CD4-positive, alpha-beta T cell treated with Interleukin-4 for 4 hours (primary cell): ENCODE measurements at places on chromosomes 4 and X.

DNA sequence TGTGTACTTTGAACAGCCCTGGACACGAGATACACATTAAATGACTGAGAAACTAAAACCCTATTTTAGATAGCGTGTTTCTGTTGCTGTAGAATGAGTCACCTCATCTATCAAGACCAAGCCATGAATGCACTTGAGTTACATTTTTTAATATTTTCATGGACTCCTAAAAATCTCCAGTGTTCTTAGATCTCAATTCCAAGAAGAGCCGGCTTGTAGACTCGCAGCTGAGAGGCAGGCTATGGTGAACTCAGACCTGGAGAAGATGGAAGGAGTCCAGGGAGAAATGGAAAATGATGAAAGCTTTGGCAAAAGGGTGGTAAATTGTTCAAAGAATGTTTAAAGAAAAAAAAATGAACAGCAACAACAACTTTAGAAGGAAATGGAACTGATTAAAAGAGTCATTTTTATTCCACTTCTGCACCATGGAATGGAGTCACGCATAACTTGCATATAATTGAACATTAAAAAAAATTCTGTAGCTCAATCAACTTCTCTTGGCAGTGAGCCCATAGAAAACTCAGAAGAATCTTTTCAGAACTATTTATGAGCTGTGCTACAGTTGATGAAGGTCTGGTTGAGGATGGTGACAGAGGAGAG lies 129.8 kb downstream of the MXRA5 start:
- no peak for DNase-seq

DNA sequence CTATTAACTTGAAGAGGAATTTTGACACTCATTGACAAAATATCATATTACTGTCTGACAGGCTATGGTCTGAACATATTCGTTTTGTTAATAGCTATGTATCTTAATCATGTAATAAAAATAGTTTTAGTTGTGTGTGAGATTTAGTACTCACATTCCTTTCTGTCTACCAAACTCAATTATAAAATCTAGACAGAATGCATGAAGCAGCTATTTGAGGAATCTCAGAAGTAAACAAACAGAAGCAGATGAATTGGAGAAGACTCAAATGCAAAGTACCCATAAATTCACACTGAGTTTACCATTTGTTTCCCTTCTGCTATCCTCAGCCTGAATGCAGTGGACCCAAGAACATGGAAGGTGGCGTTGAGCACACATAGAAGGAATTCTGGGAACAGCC lies 841.6 kb upstream of the AADAT start:
- no peak for DNase-seq

GRCh38 chrX:104098151-104098808 lies 14.0 kb upstream of the ZCCHC18 start:
- peak; percentile 64 for DNase-seq

GRCh38 chrX:71147496-71148277 lies 3.0 kb downstream of the NLGN3 start:
- no peak for DNase-seq

GRCh38 chrX:126394681-126395080 lies 157.9 kb downstream of the DCAF12L1 start:
- DNase-seq, result no peak

- no peak for DNase-seq
Observed at GRCh38 chr4:134544303-134544770, 342.7 kb upstream of the PABPC4L start.

DNA sequence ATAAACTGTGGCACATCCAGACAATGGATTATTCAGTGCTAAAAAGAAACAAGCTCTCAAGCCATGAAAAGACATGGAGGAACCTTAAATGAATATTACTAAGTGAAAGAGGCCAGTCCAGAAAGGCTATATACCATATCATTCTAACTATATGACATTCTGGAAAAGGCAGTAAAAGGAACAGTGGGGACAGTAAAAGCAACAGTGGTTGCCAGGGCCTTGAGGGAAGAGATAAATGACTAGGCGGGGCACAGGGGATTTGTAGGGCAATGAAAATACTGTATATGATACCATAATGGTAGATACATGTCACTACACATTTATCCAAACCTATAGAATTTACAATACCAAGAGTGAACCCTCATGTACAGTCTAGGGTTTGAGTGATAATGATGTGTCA lies 115.3 kb downstream of the ATP8A1 start:
- DNase-seq, result no peak

GRCh38 chr4:181650033-181650825 lies 593.0 kb upstream of the TENM3 start:
- no peak for DNase-seq

- DNase-seq, result no peak
Observed at GRCh38 chr4:87499403-87500091, 29.6 kb downstream of the SPARCL1 start.

DNA sequence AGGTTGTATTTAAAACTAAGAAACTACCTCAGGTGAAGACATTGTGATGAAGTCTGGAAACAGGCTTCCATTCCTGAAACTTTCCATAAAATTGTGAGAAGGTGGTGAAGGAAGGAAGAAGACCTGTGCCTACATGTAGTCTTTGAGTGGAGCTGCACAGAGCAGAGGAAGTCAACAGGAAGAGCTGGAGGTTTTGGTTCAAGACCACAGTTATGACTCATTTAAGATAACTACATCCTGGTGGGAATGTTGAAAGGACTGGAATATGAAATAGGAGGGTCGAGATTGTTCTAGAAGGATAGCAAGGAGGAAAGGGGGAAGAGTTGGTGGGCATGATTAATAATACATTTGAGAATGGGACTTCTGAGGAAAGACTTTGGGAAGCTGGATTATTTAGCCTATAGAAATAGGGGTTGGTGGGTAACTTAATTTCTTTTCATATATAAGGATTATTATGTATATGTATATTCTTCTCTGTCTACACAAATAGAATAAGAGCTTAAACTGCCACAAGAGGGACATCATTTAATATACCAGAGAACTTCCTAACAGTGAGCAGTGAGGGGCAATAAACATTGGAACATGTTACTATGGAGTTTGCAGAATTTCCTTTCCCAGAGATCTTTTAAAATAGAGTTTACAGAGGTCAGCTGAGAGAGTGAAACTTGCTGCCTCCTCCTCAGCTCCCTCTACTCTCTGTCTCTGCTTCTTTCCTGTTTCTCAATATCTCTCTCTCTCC lies 23.5 kb downstream of the AWAT2 start:
- DNase-seq, result no peak

GRCh38 chr4:172850838-172851237 lies 317.8 kb upstream of the GALNT7 start:
- no peak for DNase-seq

DNA sequence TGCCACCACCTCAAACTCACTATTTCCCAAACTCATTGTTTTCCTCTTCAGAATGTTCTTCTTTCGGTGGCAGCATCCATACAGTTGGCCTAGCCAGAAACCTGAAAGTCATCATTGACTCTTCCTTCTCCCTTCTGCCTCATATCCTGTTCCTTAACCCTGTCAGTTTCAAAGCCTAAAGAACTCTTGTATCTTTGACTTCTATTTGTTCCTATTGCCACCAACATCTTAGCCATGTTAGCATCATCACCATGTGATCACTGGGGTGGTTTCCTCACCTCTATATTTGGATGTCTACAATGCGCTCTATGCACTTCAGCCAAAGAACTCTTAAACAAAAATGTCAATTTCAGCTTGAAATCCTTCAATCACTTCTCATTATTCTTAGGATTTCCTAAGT lies 29.0 kb downstream of the DDX60L start:
- no peak for DNase-seq

DNA sequence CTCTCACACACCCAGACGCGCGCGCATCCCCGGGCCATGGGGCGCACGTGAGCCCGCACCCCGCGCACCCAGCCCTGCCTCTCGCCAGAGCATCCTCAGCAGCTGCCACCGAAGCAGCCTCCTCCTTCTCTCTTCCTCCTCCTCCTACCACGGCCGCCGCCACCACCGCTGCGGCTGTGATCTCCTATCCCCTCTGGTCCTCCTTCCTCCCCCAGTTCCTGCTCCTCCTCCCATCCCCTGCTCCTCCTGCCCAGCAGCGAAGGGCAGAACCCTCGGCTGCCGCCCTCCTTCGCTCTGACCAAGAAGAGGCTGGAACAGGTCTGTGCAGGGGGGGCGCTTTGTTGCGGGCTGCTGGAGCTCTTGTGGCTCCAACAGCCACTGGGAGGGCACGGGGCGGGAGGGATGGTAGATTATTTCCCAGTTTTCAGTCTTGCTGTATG lies 148.7 kb upstream of the CHRDL1 start:
- DNase-seq, result no peak

GRCh38 chr4:140090215-140090731 lies 63.7 kb downstream of the MAML3 start:
- no peak for DNase-seq

- DNase-seq, result no peak
Observed at GRCh38 chr4:110614173-110614963, 8.5 kb downstream of the PITX2 start.

DNA sequence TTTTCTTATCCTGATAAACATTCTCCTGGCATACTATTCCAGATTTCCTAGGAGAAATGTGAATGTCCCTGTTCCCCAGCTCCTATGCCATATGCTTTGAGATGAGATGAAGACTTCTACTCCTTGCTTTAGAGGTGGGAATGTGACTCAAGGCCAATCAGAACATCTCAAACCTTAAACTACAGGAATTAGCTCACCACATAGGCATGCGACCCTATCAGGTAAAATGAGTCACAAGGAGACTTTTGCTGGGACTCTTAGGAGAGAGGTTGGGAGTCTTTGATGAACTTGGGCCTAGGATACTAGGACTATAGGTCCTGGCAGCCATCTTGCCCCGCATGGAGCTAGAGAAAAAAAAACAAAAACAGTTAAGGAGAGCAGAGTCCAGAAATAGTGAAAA lies 5.8 kb upstream of the USO1 start:
- no peak for DNase-seq

GRCh38 chr4:86972997-86973396 lies 38.2 kb downstream of the AFF1 start:
- DNase-seq, result no peak

DNA sequence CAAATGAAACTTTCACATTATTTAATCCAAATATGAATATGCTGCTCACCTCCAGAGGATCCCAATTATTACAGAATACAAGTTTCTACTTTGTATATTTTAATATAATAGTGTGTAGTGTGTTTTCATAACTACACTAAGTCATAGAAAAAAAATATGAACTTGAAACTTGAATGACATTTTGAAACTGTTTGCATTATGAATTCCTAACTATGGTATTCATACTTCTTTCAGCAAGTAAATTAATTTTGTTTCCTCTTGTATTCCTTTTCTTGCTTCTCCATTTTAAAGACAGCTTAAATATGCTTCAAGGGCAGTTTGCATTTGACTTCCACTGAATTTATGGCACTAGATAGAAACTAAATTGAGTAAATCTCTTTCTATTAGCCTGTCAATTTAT lies 177.1 kb downstream of the BMPR1B start:
- DNase-seq, result no peak

- DNase-seq, result no peak
Observed at GRCh38 chr4:95522682-95523530, 25.9 kb downstream of the UNC5C start.

GRCh38 chr4:70651864-70652506 lies 14.3 kb downstream of the JCHAIN start:
- peak; percentile 24 for DNase-seq

GRCh38 chr4:61785761-61786160 lies 585.6 kb downstream of the ADGRL3 start:
- DNase-seq, result no peak

- DNase-seq, result no peak
Observed at GRCh38 chr4:53067125-53067802, 205.1 kb downstream of the RASL11B start.

DNA sequence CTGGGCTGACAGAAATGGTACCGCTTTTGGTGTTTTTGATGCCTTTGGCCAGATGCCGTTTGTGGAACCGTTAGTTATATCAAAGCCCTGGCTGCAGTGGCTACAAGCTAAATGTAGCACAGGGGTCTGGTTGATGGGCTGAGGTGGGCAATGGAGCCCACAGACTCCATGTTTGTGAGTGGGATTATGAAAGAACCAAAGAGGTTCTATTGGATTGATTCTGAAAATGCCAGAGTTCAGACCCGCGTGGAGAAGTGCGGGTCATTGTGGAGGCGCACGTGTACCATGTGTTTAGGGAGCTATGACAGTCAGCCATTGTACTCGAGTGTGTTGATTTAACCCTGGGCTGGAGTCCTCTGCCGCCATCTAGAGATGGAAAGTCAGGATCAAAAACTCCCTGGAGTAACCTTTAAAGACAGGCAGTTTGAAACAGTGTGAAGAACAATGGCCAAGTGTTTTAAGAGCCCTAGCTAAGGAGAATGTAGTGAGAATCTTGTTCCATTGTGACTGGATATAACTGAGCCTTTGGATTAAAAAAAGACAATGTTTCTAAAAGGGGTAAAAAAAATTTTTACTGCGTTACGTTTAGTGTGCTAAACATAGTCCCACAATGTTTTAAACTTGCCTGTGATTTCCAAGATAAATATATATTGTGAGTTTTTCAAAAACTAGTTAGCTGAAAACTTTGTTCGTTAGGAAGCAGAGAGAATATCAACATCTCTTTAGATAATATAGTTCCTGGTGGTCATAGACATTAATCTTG lies 12.7 kb downstream of the ART3 start:
- no peak for DNase-seq

GRCh38 chrX:9706421-9706820 lies 59.2 kb downstream of the GPR143 start:
- DNase-seq, result no peak

DNA sequence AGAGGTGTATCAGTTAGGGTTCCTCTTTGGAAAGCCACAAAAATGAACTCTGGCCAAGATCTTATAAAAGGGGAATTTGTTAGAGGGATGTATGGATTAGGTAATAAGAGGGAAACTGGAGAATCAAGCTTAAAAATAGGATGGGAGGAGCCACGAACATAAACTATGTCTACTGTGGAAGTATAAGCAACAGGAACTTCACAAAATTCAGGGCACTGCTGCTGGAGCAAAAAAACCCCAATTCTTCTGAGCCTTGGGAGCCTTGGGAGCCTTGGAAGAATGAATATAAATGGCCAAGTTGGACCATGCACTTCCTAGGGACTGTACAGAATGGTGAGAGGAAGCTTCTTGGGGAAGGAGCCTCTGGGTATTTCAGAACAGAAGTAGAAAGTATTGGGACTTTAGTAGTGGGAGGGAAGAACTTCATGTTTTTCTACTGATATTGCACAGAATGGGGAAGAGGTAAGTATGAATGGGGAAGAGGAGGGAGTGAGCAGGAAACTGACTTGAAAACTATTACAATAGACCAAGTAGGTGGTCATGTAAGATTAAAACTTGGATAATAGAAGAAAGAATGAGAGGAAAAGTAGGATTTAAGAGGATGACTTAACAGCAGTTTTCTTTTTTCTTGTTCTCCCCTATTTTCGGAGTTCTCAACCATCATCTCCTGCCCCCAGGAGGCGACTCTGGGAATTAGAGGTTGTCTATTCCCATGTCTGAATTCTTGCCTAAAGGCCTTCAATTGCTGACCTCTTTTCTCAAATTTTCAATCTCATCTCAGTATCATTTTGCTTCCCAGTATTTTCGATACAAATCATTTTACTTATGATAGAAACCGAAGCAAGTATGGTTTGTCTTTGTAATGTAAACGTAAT lies 44.4 kb upstream of the TAPT1 start:
- DNase-seq, result no peak

DNA sequence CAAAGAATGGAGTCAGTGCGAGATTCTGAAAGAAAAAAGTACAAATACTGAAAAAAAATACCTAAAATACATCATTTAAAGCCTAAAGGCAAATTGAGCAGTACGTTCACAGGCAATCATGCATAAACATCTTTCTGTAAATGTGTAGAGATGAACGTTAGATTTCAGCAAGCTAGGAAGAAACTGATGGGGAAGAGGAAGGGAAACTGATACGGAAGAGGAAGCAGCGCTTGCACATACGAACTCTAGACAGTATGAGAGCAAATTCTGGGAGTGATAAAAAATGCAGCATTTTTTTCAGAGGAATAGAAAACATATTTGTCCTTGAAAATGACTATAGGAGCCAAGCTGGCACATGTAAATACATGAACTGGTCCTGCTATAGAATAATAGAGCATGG lies 9.4 kb downstream of the ANKRD50 start:
- no peak for DNase-seq
